ENCODE measurements at places on chromosomes 16 and 17.
A peak's percentile ranks its signal among the peaks of the same experiment; 100 is the strongest.

GRCh38 chr17:29870836-29871465 lies 59.1 kb downstream of the SSH2 start:
- DNase-seq = no peak

DNA sequence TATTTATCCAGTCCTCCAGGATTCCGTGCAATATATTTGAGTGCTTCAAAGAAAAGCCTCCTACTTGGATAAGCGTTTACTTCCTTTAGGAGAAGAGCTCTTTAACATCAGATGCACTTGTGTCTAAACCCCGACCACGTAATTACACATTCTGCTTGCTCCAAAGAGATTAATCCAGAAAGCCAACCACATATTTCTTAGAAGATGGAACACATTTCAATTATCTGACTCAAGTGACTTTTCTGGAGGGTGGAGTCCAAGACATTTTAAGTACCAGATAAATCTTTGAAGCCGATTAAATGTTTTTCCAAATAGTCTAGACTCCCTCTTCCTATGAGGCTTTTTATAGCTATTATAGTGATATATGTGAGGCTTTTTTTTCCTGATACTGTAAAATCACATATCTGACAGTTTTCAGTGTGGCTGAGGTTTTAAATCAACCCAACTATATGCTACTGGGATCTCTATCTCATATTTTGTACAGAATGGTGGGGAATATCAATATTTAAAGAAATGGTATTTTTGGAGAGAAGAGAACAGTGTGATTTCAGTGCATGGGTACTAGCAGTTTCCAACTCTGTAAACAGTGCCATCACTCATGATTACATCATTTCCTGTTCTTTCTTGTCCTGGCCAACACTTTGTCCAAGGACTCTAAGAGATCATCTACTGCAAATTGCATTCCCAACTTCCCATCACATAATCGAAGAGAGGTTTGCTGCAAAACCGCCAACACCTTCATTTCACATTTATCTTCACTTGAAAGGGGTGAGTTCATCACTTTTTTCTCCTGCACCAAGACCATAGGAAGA lies 192.4 kb upstream of the HSBP1 start:
- DNase-seq = peak; percentile 37

DNA sequence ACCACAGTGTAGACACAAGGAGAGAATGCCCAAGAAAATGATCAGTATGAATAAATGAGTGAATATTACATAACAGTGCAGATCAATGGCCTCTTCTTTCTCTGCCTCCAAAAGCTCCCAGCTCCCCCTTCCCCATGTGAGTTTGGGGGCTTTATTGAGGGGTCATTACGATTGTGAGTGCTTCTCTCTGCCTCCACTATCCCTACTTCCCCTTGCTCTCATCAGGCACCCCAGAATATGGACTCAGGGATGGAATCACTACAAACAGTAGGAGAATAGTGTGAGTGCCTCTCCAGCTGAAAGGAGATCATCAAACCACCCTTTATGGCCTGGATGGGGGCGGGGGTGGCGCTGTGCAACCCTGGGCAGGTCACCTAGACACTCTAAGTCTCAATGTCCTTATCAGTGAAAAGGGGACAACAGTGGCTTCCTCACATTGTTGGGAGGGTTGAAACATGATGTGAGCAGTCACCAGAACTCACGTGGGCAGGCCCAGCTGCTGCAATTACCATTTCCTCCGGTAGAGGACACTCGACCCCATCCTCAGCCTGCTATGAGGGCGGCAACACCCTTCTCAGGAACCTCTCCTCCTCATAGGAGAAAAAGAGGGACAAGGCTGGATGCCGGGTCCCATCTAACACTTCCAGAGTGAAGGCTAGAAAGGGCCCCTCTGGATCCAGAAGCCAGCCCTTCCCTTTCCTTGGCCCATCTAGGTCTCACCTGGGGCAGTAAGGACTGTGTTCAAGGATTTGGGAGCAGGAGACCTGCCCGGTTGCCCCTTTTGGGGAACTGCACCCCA lies 2.1 kb upstream of the EPOP start:
- DNase-seq = peak; percentile 59

- DNase-seq = no peak
Observed at GRCh38 chr16:47611042-47611441, 149.9 kb downstream of the PHKB start.

GRCh38 chr17:46144246-46144645 lies 49.0 kb downstream of the KANSL1 start:
- DNase-seq = no peak

- no peak for DNase-seq
Observed at GRCh38 chr17:49379926-49380325, 17.9 kb upstream of the ZNF652 start.

GRCh38 chr17:63406689-63407330 lies 39.3 kb downstream of the CYB561 start:
- peak; percentile 76 for DNase-seq

GRCh38 chr17:78013683-78014467 lies 55.4 kb downstream of the TNRC6C start:
- peak; percentile 60 for DNase-seq

DNA sequence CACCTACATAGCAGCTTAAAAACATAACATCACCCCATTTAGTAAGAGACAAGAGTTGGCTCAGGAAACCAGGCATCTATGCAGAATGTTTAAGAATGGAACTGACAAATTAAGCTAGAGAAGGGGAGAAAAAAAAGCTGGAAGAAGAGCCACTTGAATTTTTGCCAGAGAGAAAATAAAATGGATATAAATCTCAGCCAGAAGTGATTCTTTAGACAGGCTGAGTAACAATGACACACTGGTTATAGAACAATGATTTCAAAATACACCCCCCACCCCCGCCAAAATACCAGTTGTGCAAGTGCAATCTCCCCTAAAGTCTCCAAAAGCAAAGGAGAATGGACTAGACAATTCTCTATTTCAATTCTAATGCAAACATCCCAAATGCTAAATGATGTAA lies 22.4 kb downstream of the LSM12 start:
- peak; percentile 40 for DNase-seq

DNA sequence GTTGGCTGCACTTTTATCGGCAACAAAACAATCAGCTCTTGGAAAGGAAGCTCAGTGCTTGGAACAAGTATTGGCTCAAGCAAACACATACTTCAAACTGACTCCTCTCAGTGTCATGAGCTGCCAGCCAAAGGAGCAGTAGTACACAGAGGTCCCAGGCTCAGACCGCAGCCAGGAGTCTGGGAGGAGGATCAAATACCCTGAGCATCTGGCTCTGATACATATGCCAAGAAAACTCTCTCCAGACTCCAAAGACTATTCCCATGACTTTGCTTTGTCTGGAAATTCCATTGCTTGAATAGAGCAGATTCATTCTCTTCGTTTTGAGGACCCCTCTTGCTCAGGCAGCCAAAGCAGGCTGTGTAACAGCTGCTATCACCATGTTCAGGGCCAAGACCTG lies 501.6 kb upstream of the PSMD7 start:
- no peak for DNase-seq

GRCh38 chr16:16073891-16074881 lies 124.8 kb downstream of the ABCC1 start:
- peak; percentile 66 for DNase-seq

DNA sequence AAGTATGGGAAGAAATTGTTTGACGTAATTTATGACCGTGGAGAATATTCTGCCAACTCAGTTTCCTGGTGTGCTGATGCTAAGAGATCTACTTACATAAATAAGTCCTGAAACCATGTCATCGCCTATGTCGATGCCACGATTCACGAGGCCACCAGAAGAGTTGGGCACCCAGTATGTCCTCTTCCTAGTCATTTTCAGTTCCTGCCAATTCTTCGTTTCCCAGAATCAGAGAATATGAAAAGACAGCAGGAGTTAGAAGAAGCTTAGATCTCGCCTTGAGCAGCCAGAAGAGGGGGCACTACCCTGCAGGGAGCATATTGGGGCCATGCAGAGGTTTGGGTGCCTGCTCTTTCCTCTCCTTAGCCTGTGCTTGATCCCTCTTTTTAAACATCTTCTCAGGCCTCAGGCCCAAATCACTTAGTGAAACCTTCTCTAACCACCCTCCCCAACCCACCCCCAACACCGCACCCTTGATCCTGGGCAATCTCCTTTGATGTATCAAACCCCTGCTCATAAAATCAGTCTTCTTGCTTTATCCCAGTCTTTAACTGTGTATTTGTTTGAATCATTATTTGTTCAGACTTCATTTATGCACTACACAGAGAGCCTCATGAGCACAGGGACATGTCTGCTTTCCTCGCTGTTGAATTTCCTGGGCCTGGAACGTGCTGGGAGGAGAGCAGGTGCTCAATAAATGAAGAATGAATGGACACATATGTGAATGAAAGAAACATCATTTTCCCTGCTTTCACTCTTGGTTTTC lies 12.2 kb upstream of the LONP2 start:
- DNase-seq = no peak

DNA sequence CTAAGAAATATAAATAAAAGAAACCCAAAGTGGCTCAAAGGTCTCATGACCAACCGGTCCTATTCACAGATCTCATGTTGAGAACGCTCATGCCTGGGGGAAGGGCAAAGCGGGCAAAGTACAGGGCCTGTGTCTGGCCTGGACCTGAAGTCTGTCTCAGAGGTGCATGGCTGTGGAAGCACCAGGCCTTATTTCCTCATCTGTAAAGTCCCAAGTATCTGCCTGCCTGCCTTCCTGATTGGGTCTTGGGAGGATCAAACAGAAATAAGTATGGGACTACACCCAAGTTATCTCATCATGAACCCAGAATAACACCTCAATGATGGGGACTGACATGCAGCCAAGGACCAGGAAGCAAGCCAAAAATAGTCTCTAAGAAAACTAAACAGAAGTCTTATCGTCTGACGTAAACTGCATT lies 14.2 kb downstream of the AXIN2 start:
- no peak for DNase-seq

DNA sequence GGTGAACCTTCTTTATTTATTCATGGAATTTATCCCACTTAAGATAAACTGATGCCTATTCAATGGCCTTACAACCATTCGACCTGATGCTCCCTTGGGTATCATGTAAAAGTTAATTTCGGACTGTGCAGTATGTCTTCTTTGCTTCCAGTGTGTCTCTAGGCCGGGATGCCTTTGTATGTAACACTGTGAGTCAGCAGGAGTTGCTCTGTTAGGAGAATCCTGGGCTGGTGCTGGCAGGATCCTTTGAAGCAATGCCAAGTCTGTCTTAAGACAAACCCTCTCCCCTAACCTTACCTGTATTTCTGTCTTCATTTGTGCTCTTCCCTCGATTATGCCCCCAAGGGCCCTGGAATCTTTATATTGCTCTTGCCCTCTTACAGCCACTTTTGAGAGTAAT lies 37.9 kb upstream of the ABCA8 start:
- DNase-seq = no peak

DNA sequence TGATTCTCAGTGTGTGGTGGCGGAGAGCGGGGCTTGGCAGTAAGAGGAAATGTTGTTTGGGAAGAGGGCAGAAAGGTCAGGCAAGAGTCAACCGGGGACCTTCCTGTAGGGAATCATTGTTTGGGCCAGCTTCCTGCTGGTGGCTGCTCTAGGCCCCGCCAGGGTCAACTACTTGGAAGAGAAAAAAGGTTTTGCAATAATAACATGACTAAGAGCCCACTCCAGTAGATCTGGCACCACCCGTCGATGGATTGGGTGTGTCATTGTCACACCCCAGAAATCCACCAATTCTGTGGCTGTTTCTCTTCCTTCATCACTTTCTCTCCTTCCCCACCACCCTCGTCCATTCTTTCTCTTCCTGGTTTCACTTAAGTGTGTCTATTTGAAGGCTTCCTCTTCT lies 4.2 kb upstream of the KRT24 start:
- no peak for DNase-seq

DNA sequence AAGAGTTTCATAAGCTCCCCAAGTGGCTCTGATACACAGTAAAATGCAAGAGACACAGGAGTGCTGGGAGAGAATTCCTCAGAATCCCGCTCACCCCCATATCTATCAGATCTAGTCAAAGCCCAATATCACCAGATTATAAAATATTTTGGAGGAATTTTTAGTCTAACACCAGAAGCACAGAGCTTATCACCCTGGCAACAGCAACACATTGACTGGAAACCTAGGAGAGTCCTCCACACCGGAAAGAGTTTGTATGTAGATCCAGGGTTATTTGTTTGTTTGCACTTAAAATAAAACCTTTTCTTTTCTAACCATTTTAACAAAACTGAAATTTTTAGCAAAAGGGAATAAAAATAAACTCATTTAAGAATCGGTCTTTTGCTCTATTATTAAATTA lies 7.2 kb downstream of the SOX9 start:
- no peak for DNase-seq

GRCh38 chr17:9878786-9879525 lies 26.1 kb downstream of the RCVRN start:
- DNase-seq = no peak

- DNase-seq = no peak
Observed at GRCh38 chr17:68461122-68461539, 3.8 kb upstream of the WIPI1 start.

DNA sequence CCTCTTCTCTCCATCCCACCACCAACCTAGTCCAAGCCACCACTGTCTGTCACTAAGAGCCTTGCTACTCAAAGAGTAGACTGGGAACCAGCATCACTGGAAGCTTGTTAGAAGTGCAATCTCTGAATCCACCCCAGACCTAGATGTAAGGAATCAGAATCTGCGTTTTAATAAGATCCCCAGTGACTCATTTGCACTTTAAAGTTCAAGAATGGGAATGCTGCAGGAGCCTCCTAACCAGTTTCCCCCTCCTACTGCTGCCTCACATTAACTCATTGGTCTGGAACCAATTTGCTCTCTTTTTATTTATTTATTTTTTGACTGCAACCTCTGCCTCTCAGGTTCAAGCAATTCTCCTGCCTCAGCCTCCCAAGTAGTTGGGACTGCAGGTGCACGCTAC lies 19.8 kb upstream of the LYRM9 start:
- no peak for DNase-seq

GRCh38 chr17:17172001-17172939 lies 33.9 kb downstream of the PLD6 start:
- DNase-seq = no peak

GRCh38 chr16:8920645-8921346 lies 38.6 kb downstream of the LITAFD start:
- no peak for DNase-seq

- no peak for DNase-seq
Observed at GRCh38 chr16:11024333-11025053, 80.1 kb downstream of the CLEC16A start.

- DNase-seq = no peak
Observed at GRCh38 chr16:77273-77806, 685 bp upstream of the MPG start.

- DNase-seq = no peak
Observed at GRCh38 chr16:8943966-8944759, 19.5 kb downstream of the USP7 start.

GRCh38 chr16:28196387-28196987 lies 15.3 kb downstream of the XPO6 start:
- no peak for DNase-seq

GRCh38 chr17:17603895-17604225 lies 12.4 kb upstream of the PEMT start:
- DNase-seq = no peak
